ENCODE measurements at places on chromosomes 3 and 15. TPM values are rescaled to one million over a fixed set of nuclear protein-coding genes. Genes with fewer than 3 reads are reported as not detected.

GRCh38 chr3:47991341-47991740, 24.9 kb downstream of the MAP4 start:
- DNase-seq = no peak

DNA sequence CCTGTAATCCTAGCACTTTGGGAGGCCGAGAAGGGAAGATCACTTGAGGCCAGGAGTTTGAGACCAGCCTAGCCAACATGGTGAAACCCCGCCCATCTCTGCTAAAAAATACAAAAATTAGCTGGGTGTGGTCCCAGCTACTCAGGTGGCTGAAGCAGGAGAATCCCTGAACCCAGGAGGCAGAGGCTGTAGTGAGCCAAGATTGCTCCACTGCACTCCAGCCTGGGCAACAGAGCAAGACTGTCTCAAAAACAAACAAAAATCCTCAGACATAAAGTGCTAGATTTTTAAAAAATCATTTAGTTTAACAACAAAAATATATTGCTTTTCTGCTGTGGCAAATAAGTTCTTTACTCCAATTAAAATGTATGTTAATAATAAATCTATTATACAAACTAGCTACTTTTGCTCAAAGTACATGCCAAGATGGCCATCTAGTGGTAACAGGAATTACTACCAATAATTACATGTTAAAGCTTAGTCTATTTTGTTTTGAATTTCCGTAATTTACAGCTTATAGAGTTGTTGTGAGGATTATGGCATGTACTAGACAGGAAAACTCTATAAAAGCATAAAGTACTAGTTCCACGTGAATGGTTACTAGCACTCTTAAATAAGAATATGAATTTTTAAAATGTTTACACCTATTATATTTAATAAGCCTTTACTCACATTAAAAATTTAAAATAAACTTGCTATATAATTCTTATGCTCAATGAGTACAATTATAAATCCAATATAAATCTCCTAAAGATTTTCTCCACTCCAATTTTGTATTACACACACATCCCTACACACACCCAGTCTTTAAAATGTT, 39.0 kb downstream of the GABPB1 start:
- DNase-seq = no peak

The TIMP4 gene
- not detected for total RNA-seq

GRCh38 chr15:90213818-90214204, 12.7 kb downstream of the SEMA4B start:
- no peak for DNase-seq

DNA sequence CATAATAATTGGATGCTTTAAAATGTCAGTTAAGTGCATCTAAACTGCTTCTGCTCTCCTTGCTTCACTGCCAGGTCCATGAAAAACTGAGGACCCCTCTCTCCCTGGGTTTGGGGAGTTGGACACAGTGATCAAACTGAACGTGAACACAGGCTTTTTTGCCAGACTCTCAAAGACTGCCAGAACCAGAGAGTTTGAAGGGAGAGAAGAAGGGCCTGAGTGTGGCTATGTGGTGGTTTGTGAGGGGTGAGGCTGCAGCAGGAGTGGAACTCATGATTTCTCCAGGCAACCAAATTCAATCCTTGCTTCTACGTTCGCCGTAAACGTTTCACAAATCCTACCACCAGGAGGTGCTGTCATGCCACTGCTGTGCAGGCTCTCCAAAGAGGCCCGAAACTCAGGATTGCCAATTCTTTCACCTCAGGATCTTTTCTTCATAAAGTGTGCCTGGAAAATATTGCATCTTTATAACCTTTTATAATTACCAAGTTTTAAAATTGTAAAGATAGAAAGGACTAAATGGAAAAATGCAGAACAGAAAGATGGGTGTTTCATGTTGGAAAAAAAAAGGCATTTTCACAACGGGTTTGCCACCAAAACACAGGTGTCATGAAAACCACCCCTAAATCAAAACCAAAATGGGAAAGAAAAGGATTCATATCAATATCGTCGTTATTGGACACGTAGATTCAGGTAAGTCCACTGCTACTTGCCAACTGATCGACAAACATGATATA, 19.7 kb downstream of the TM4SF4 start:
- DNase-seq = peak; percentile 81

DNA sequence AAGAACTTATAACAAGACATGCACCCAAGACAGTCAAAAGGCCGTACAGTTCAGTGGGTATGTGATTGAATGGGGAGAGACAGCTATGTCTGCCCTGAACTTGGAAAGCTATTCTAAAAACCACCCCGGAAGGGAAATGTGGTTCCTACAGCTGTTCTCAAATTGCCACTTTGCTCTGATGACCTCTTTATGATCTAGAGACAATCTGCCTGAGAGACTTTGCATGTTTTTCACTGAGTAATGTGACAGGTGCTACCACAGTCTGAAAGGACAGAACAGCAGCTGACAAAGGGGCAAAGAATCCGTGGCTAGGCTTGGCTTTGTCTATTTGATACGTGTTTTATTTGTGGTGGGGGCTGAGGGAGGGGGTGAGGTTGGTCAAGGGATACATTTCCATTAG, 148.3 kb upstream of the NPHP3 start:
- no peak for DNase-seq

- peak; percentile 75 for DNase-seq
These were observed 620 bp downstream of the ABHD5 start for GRCh38 chr3:43691120-43691995.

The PLXND1 gene
- total RNA-seq = 72.2 TPM

DNA sequence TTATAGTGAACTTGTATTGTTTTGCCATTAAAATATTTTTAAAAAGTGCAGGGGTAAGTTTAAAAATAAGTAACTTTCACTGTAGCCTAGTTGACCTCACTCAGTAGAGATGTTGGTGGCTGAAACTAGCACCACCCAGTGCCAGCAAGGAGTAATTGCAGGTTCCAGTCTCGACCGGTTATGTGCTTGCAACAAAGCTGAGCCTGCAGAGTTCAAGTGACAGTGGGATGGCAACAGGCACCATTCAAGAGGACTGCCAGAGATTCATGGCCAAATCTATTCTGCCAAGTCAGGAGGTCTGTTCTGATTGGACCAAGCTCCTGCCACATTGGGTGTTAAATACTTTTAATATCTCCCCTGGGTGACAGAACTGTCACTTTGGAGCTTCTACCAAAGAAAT, 2.7 kb downstream of the ADAMTS7 start:
- DNase-seq = peak; percentile 42

GRCh38 chr3:113963879-113964278, 16.1 kb downstream of the ZDHHC23 start:
- no peak for DNase-seq

The ULK3 gene
- total RNA-seq = 46.5 TPM

The PDZRN3 gene
- 21.9 TPM for total RNA-seq

DNA sequence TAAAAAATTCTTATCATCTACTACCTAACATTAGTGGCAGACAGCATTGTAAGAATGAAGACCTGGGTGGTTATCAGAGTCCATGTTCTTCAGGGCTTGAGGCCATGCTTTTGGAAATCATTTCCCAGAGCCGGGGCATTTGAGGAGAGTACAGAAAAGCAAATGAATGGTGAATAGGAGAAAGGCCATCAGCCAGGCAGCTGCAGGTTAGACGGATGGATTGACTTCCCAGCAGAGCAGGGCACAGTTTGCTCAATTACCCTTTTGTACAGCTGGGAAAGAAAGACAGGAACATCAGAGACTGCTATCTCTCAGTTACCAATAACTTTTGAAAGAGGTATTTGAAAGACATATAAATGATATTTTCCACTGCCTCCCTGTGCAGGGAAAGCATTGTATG, 135.6 kb downstream of the ALCAM start:
- no peak for DNase-seq

GRCh38 chr3:151426341-151426657, 34.6 kb downstream of the IGSF10 start:
- DNase-seq = no peak

DNA sequence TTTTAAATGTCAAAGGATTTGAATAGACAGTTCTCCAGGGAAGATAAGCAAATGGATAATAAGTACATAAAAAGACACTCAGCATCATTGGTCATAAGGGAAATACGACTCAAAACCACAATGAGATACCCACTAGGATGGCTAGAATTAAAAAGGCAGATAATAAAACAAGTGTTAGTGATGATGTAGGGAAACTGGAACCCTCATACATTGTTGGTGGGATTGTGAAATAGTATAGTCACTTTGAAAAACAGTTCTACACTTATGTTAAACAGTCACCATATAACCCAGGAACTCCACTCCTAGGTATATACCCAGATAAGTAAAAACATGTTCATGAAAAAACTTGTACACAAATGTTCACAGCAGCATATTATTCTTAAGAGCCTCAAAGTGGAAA, 72.5 kb downstream of the GPR156 start:
- DNase-seq = no peak

GRCh38 chr3:186098740-186099139, 10.1 kb downstream of the ETV5 start:
- no peak for DNase-seq

DNA sequence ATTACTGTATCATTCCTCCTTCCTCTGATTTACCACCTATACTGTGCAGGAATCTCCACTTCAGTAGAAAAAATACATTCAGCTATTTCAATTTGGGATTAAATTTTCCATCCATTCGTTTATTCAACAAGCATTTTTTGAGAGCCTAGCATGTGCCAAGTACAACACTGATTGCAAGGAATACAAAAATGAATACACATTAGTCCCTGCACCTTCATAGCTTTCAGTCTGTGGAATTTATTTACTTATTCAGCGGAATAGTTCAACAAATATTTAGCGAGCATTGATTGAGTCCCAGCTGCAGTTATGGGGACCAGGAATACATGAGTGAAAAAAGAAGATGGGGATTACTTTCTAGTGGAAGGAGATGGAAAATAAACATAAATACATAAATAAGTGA, 606.8 kb upstream of the TBL1XR1 start:
- no peak for DNase-seq

The LACTB gene
- total RNA-seq = 20.1 TPM

DNA sequence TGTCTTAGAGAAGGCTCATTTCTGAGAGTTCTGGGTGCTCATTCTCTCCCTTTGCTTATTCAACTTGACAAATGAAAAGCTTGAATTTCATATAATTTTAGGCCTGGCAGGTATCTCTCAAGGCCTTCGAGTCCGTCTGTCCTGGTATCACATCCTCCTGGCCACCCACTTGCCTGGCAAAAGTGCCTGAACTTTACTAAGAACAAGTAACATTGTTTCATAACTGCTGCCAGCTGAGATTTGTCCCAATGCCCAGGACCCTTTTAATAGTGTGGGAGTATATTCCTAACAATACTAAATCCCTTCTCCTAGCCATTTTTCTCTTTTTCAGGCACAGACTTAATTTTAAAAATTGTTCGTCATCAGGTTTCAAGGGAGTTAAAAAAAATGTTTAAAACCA, 18.1 kb downstream of the LARP6 start:
- no peak for DNase-seq

The IL16 gene
- 0.27 TPM for total RNA-seq

GRCh38 chr3:10531031-10531430, 25.6 kb upstream of the ATP2B2 start:
- DNase-seq = no peak

DNA sequence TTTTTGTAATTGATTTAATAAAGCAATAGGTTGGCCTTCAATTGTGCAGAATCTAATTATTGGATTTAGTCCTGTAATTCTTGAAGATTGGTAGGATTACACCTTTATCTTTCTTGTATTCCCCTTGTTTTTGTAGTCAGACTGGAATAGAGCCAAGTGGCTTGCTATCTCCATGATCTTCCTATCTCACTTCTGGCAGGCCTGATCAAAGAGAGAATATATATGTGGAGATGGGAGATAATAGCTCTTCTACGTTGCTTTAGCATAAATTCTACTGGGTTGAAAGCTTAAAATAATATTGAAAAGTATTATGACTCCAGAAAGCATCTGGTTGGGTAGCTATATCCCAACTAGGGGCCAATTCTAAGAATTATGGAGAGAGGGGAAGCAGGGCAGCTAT, 16.9 kb upstream of the IFT57 start:
- no peak for DNase-seq

DNA sequence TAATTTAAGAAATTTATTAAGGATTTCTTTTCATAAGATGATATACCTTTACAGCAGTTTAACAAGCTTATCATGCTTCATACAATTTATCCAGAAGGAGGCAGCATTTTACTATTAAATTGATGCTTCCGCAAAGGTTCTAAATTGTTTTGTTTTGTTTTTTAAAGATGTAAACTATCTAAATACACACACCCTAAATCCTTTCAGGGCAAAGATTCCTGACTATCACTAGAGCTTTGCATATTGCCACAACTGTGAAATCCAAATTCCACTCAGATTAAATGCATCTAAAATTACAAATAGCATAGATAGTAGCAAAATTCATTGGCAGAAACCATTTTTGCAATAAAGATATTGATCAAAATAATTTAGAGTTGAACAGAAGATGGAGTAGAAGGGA, 44.5 kb upstream of the CCNL1 start:
- no peak for DNase-seq

DNA sequence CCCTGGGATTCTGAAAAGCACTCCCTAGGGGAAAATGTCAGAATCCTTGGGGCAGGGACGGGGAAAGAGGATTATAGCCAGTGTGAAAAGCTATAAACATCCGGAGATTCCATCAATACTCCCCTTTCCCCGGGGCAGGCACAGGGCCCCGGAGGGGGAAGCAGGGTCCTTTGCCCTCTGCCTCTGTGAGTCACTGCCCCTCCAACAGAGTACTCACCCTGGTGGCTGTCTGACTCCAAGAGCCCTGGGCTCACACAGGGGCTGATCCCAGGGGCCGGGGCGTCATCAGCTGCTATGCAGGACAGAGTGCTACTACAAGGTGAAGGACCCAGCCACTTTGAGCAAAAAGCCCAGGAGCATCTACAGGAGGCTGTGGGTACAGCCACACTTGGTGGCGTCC, 133.0 kb upstream of the PRR20G start:
- no peak for DNase-seq

DNA sequence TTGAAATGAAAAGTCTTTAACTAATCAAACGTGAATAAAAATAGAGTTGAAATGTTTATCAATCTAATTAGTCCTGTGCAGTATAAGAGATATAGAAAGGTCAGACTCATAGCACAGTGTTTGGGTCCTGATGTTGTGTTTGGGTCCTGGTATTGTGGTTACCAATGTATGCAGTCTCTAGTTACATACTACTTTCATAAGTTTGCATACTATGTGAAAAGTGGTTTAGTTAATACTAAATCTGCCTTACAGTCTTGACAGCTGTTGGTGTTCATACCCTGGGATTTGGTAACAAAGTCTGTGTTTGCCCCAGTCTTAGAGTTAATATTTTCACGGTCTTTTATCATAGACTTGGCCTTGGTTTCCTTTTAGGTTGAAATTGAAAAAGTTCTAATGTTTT, 41.7 kb downstream of the KIF15 start:
- no peak for DNase-seq

The NIPA2 gene
- 121 TPM for total RNA-seq

The APOD gene
- total RNA-seq = not detected

DNA sequence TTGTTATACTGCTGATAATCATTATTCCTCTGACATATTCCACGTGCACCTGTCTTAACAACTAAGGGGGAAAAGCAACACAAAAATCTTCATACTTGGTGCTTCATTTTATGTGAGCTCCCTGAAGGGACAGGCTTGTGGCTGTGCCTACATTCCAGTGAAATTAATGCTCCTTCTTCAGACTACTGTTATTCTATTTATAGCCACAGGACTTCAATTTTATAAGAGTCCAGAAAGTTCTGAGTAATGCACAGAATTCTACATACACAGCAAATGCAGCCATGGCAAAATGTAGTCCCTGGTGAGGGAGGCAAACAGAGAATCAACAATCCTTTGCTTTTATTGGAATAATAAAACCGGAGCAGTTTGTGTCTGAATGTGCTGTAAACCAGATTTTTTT, 417.1 kb downstream of the RBMS3 start:
- no peak for DNase-seq

- peak; percentile 43 for DNase-seq
These were observed 232.0 kb upstream of the STT3B start for GRCh38 chr3:31300456-31301443.

- DNase-seq = no peak
These were observed 44.0 kb downstream of the SMAD3 start for GRCh38 chr15:67109141-67110034.
